ENCODE measurements at places on chromosomes 2 and 18. TPM values are rescaled to one million over a fixed set of nuclear protein-coding genes. Genes with fewer than 3 reads are reported as not detected.
A peak's percentile ranks its signal among the peaks of the same experiment; 100 is the strongest.

Gene TDRD15
- total RNA-seq, result not detected

Gene RAPH1
- 33.0 TPM for total RNA-seq

Gene COL4A4
- total RNA-seq, result 1.2 TPM

Gene CDH19
- total RNA-seq, result 0.64 TPM

Gene DSG2
- total RNA-seq, result 14.1 TPM

Gene RNF152
- total RNA-seq, result 8.6 TPM

Gene TMEFF2
- not detected for total RNA-seq

Gene ARID5A
- total RNA-seq, result 56.4 TPM

- H3K36me3 ChIP-seq, result no peaks in the 10 kb centered on the region
- H3K27me3 ChIP-seq, result no peaks in the 10 kb centered on the region
- no peak overlapping the region for H3K4me3 ChIP-seq
- H3K27ac ChIP-seq, result no peak overlapping the region
- no peak for DNase-seq
- no peaks in the 10 kb centered on the region for H3K4me1 ChIP-seq
Observed at GRCh38 chr2:44708661-44709000, 232.9 kb upstream of the SIX3 start.

DNA sequence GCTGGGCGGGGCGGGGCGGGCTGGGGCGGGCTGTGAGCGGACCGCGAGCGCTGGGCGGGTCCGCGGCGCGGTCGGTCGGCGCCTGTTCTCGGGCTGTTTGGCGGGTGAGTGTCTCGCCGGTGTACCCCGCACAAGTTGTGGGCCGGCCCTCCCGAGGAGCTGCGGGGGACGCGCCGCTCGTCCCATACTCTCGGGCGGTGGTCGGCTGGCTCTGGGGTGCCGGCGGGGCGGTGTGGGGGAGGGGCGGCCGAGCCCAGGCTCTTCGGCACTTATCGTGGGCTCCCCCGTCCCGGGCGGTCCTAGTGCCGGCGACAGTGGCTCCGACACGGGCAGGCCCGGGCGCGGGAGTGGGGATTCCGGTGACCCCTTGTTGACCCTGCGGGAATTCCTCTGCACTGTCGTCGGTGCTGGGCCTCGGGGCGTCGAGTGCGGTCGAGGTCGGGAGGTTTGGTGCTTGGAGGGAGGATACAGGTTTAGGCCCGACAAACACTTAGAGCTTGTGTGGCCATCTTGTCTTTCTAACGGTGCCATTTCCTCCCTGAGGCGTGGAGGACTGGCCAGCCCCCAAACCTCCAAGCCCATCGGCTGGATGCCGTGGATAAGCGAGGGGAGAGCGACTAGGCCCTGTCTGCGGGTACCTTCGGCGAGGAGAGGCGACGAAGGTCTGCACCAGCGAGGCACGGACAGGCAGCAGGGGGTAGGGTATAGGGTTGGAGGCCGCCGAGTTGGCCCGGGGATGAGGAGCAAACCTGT is at the start of gene SEPTIN2:
SEPTIN2 (plus strand) TSS at position 47 of the 753 bp plus-strand sequence. CDS start 8,308 bp downstream, outside the sequence.
- no peaks in the 10 kb centered on the region for H3K27me3 ChIP-seq
- peak; percentile 73 for DNase-seq
- H3K4me3 ChIP-seq, result peak within 1 kb of the TSS; percentile 86
- H3K27ac ChIP-seq, result peak within 1 kb of the TSS; percentile 99

DNA sequence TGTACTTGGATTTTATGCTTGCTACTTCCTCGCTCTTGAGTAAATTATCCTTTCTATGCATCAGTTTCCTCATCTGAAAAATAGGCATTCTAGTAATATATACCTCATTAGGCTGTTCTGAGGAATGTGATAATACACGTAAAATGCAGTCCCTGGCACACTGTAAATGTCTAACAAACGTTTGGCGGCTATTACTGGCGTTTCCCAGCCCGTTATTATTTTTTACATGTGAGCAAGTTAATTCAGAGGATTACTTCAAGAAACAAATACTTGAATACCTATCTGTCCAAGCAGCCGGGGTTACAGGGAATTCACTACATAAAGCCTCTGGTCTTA is 586 bp upstream of the C2orf49 start:
- H3K36me3 ChIP-seq, result no peaks in the 10 kb centered on the region
- peak overlapping the region; percentile 95 for H3K27ac ChIP-seq
- DNase-seq, result no peak
- no peaks in the 10 kb centered on the region for H3K4me1 ChIP-seq
- no peaks in the 10 kb centered on the region for H3K27me3 ChIP-seq

DNA sequence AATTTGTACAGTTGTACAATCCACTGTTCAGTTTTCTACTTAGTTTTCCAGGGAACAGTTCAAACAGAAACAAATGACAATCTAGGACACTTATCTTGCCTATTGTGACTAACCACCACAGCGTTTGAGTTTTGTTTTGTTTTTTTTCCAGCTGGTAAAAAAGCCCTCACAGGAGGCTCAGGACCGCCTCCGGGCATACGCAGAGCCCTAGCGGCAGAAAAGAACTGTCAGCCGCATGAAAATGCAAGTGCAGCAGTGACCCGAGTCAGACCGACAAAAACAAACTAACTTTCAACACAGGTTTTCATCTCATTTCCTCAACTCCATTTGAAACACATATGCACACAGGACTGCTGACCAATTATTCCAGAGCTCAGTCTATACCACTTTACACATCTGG is 68.6 kb downstream of the STEAP3 start:
- no peak for DNase-seq
- no peak overlapping the region for H3K4me3 ChIP-seq
- H3K4me1 ChIP-seq, result no peaks in the 10 kb centered on the region
- peak overlapping the region; percentile 44 for H3K27ac ChIP-seq

DNA sequence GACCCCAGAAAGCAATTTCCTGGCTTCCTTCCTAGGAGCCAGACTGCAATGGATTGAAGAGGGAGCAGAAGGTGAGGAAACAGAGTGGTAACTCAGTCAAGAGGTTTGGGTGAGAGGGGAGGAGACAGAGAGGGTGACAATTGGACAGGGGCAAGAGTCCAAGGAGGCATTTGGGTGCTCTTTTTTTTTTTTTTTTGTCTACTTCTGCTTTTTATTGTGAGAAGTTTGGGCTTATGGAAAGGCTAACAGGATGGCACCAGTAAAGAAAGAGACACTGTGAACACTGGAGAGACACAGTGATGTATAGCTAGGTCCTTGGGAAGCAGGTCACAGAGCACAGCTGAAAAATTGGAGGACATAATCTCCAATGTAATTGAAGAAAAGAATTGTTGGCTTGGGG is 25.0 kb downstream of the CYBRD1 start:
- no peaks in the 10 kb centered on the region for H3K27me3 ChIP-seq
- H3K36me3 ChIP-seq, result no peaks in the 10 kb centered on the region
- peaks cover 3% of the 10 kb centered on the region for H3K4me1 ChIP-seq
- DNase-seq, result no peak
- no peak overlapping the region for H3K27ac ChIP-seq
- H3K4me3 ChIP-seq, result no peak overlapping the region

- no peaks in the 10 kb centered on the region for H3K4me1 ChIP-seq
- no peak overlapping the region for H3K4me3 ChIP-seq
- DNase-seq, result no peak
- H3K36me3 ChIP-seq, result no peaks in the 10 kb centered on the region
- no peaks in the 10 kb centered on the region for H3K27me3 ChIP-seq
Observed at GRCh38 chr2:149410701-149411484, 80.5 kb downstream of the LYPD6 start.

DNA sequence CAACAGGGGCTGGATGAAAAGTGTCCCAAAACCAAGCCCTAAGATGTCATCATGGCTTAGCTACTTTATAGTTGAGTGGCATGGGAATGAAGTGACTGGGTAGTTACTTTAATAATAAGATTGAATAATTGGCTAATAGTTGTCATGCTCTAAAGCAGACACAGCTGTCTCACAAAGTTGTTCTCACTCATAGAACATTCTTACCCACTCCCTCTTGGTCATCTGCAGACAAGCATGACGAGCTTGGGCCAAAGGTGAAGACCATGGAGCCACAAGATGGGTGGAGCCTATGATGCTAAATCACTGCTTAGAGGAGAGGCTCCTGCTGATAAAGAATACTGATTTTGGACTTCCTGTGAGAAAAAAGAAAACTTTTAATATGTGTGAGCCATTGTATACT is 62.4 kb upstream of the MMADHC start:
- DNase-seq, result no peak
- no peak overlapping the region for H3K4me3 ChIP-seq
- no peaks in the 10 kb centered on the region for H3K4me1 ChIP-seq
- H3K36me3 ChIP-seq, result no peaks in the 10 kb centered on the region
- no peaks in the 10 kb centered on the region for H3K27me3 ChIP-seq

DNA sequence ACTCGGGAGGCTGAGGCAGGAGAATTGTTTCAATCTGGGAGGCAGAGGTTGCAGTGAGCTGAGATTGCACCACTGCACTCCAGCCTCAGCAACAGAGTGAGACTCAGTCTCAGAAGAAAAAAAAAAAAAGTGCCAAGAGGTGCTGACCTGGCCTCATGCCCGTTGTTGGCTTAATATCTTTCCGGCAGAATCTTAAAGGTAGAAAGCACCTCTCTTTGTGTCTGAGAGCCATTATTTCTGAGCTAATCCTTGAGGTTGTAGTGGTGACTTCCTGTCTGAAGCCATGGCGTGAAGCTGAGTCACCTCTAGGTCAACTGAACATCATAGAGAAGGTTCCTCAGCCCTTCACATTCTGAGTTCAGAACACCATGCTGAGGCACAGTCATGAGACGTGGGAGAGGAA is 60.4 kb downstream of the WDSUB1 start:
- no peaks in the 10 kb centered on the region for H3K36me3 ChIP-seq
- H3K4me3 ChIP-seq, result no peak overlapping the region
- peak overlapping the region; percentile 38 for H3K27ac ChIP-seq

DNA sequence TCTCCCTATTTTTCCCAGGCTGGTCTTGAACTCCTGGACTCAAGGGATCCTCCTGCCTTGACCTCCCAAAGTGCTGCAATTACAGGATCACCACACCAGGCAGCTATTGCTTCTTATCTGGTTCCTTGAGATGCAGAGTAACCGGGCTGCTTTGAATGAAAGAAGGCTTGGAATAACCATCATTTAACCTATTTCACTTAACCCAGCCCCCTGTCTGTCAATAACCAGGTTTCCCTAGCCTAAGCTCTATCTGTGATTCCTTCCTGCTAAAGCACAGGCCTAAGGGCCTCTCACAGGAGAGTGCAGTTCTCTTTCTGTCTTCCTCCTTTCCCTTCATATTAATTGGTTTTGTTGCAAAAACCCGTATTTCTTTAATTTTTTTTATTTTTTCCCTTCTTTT is 393.5 kb upstream of the RAB12 start:
- H3K4me1 ChIP-seq, result no peaks in the 10 kb centered on the region
- H3K36me3 ChIP-seq, result no peaks in the 10 kb centered on the region
- no peak overlapping the region for H3K4me3 ChIP-seq
- H3K27ac ChIP-seq, result no peak overlapping the region
- no peaks in the 10 kb centered on the region for H3K27me3 ChIP-seq

- H3K27ac ChIP-seq, result no peak overlapping the region
- no peaks in the 10 kb centered on the region for H3K27me3 ChIP-seq
- H3K4me3 ChIP-seq, result no peak overlapping the region
- no peaks in the 10 kb centered on the region for H3K36me3 ChIP-seq
- DNase-seq, result no peak
Observed at GRCh38 chr2:224937887-224938286, 104.4 kb downstream of the DOCK10 start.

All from breast epithelium (tissue), 4 donors.